ENCODE measurements at places on chromosomes 6 and 20.

- no peak for DNase-seq
Observed at GRCh38 chr20:48017509-48017908, 232.2 kb upstream of the SULF2 start.

DNA sequence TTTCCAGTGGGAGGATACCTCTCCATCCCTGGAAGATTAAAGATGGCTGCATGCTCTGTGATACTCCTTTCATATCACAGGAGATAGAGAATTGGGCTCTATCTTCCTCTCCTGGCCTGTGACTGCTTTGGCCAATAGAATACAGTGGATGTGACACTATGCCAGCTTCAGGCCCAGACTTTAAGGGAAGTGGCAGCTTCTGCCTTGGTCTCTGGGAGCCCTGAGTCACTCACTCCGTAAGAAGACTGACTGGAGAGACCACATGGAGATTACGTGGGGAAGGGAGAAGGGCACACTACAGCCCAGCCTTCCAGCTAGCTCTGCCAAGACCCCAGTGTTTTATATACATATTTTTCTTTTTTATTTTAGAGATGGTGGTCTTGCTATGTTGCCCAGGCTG lies 10.4 kb upstream of the MMP9 start:
- DNase-seq = no peak

DNA sequence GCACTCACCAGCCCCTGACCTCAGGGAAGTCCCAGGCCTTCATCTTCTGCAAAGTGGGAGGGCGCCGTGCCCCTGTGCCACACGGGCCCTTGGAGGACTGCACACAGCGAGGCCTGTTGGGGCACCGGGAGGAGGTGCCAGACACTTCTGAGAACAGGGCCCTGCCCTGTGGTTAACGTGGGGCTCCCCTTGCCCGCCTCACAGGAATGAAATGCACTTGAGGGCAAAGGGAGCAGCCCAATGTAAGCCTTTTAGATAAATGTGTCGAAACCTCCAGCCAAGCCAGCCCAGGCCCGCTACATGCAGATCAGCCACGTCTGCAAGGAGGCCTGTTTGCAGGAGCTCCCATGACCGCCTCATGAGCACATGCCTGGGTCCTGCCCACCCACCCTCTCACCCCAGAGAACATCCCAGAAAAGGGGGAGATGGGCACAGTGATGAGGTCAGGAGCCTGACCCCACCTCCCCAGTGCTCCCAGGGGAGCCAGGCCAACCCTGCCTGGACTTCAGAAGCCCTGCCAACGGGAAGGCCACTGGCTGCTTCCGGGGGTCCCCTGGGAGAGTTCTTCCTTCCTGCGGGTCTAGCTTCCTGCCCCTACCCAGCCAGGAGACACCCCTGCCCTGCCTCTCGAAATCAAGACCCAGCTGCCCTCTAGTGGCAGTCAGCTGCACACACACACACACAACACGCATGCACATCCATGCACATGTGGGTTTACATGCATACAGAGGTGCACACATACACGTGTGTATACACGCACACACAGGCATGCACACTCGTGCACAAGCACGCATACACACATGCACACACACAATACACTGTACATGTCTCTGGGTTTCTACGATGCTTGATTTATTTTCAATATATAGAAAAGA lies 178.7 kb downstream of the TAF4 start:
- DNase-seq = no peak

GRCh38 chr6:72916906-72917305 lies 295.0 kb downstream of the KCNQ5 start:
- no peak for DNase-seq

DNA sequence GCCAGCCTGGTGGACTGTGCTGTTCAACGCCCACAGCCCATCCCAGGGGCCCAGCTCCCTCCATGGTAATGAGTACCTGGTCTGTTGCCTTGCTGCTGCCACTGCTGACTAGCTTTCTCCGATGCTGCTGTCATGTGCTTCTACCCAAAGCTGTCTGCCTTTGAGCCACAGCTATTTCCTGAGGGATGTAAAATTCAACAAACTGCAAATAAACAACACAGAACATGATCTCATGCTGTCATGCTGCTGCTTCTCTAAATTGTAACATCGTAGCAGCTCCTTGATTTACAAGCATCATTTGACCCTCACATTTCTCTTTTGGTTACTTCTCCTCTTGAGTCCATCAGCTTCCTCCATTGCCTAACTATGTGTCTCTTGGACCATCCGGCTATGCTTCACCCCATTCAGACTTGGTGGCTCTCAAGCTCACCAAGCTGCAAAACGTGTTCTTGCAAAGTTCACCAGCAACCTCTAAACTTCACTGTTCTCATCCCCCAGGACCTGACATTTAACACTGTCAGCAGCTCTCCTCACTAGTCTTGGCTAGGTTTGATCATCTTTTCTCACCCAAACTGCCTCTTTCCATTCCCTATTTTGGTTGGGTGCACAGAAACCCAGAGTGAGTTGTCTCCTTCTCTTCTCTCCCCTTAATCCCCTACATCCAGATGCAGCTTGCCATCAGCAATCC lies 54.6 kb downstream of the FYN start:
- DNase-seq = no peak

DNA sequence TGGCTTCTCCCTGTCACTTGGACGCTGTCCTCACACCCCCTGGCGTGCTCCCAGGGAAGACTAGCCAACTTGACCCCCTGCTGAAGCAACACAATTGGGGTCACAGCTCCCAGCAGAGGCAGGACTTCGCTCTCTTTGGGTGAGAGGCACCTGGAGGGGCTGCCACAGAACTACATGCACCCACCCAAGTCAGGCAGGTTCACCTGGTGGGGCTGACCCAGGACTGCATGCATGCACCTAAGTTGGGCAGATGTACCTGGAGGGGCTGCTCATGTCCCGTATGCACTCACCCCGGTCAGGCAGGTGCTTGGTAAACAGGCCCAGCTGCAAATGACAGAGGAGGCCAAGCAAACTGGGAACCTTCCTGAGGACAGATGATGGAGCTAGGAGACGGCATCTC lies 154.3 kb upstream of the RPS6KA2 start:
- DNase-seq = no peak

- no peak for DNase-seq
Observed at GRCh38 chr20:32333988-32334885, 23.9 kb upstream of the ASXL1 start.

- DNase-seq = no peak
Observed at GRCh38 chr6:89458704-89459103, 25.8 kb downstream of the ANKRD6 start.

DNA sequence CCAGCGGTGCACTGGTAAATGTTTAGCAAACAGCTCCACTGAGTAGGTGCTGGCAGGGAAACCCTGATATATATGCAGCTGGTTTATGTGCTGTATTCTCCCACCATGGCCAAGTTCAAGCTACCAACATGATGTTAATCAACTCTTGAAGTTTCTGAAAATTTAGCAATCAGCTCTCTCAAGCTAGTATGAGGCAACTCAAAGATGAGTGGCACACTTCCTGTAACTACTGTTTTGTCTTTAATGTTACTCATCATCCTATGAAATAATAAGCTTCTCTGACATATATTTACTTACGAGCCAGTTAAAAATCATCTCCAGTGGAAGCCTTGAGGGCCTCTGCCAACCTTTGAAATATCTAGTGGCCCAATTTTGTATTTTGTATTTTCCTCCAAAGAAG lies 54.7 kb downstream of the TRMT6 start:
- DNase-seq = no peak

DNA sequence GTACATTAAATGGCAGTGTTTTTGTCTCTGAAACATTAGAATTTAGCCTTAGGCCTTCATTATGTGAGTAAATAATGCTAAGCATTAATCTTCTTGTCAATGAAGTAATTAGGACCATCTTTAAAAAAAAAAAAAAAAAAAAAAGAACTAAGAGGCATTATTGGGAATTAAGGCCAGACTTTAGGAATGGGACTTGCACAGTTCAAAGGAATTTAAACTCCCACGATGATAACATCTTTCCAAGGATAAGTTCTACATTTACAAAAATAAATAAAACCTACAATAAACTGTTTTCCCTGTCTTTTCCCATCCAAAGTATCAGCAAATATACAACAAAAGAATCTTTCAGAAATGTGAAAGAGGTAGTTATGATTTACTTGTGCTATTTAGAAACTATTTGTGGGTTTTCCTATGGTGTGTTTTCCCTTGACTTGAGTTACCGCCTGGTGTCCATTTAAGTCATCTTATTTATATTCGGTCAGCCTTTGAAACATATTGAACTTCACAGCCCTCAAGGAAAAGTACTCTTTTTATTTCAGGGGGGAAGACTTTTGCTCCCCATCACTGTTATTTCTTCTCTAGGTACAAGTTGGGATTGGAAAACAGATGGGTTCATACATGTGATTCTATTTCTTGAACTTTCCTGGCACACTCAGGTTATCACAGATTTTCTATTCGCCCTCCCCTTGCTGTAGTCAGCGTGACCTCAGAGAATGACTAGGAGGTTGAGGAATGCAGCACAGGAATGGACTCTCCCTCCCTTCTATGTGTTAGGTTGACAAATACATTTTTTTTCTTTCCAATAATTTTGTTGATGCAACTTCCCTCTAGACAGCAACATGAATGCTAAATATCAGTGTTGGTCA lies 13.6 kb downstream of the STMND1 start:
- DNase-seq = no peak

GRCh38 chr6:73798592-73798991 lies 102.6 kb downstream of the CD109 start:
- no peak for DNase-seq

- DNase-seq = no peak
Observed at GRCh38 chr20:2093159-2093781, 8.4 kb upstream of the STK35 start.

GRCh38 chr20:23021951-23022350 lies 13.2 kb upstream of the SSTR4 start:
- DNase-seq = no peak

- no peak for DNase-seq
Observed at GRCh38 chr6:121531658-121532169, 96.3 kb downstream of the GJA1 start.

- DNase-seq = no peak
Observed at GRCh38 chr6:150894935-150895552, 29.5 kb downstream of the MTHFD1L start.

- DNase-seq = no peak
Observed at GRCh38 chr6:142913511-142914047, 31.4 kb downstream of the HIVEP2 start.

- no peak for DNase-seq
Observed at GRCh38 chr20:50193199-50193835, 2.7 kb downstream of the CEBPB start.

- no peak for DNase-seq
Observed at GRCh38 chr6:158324136-158324535, 11.9 kb downstream of the TULP4 start.

- no peak for DNase-seq
Observed at GRCh38 chr20:58605292-58606065, 45.6 kb upstream of the STX16 start.

DNA sequence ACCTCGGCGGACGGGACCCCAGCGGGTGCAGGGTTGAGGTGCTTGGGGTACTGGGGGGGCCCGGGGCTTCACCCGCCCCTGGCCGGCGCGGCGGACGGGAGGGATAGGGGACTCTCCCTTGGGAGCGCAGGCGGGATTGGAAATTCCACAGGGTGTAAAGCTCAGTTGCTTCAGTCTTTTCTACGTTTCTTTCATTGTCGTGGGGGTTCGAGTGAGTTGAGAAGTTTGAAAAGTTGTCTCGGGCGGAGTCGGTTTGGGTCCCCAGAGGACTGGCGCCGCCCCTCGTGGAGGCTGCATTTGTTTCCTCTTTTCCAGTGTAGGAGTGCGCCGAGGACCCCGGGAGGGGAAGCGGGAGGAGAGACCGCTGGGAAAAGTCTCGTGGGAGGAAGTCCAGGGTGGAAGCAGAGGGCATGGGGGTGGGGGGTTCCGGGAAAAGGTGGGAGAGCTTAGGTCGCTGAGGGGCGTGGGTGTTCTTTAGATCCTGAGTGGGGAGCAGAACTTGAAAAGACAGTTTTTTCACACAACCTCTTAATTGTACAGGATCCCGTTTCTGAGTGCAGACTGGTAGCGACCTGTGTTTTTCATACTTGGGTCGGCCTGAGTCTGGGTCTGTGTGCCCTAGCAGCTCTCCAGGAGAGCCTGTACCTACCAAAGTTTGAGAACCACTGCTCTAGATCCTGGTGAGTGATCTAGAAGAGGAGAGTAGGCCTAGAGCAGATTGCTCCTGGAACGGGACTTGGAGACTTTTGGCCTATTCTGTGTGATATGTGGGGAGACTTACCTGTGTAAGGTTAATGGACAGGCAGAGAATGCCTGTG lies 495 bp downstream of the FAM83B start:
- DNase-seq = no peak

DNA sequence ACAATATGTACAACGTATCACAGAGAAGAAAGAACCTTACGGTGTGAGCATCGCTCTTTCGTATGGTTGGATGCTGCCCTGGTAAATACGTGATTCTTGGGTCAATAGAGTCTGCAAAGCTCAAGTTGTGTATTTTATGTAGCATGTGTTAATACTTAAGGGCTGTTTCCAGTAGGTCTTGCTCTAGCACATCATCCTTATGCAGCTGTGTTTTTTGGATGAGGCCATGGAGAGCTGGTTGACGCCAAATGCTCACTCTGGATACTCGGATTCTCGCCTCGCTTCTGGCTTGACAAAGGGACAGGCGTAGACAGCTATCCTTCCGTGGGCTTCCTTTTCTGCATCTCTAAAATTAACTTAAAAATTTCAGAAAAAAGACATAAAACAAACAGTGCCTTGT lies 38.9 kb downstream of the SNRNP48 start:
- DNase-seq = no peak

- no peak for DNase-seq
Observed at GRCh38 chr20:63740070-63740626, 572 bp downstream of the SLC2A4RG start.

- DNase-seq = no peak
Observed at GRCh38 chr20:39810309-39810708, 848.2 kb downstream of the DHX35 start.

DNA sequence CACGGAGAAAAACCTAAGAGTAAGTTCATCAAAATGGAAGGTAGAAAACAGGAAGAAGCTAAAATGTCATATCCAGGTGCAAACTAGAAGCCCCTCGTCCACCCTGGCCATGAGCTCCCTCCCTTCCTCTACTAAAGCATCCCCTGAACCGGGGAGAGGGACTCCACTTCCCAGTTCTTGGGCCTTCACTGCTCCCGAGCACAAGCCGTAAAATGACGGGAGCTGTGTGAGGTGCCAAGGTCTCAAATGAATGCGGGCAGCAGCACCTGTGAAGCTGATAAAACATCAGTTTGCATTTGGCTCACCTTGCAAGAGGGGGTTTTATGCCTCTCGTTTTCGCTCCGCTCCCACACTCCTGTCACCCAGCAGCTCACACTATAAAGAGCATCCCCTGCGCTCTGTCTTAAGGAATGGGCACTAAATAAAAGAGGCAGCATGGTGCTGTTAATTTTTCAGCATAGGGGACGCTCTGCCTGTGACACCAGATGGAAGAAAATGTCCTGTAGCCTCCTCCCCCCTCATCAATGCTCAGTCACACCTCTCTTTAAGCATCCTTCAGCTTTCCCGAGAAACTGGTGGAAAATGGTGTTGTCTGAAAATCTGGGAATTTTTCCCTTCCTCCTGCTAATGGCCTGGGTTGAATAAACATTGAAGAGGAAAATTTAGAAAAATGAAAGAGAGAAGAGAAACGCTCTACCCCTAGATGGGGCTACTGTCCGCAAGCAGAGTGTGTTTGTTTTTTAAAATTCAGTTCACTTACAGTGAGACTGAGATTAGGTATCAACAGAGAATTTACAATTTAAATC lies 563.0 kb upstream of the AGPAT4 start:
- no peak for DNase-seq

- no peak for DNase-seq
Observed at GRCh38 chr6:128694303-128695009, 174.1 kb upstream of the PTPRK start.

Data from GOT3 (cell line).